ENCODE measurements at places on chromosomes 7 and 10.
A peak's percentile ranks its signal among the peaks of the same experiment; 100 is the strongest.

GRCh38 chr7:105768898-105769507, 107.4 kb downstream of the ATXN7L1 start:
- DNase-seq = peak; percentile 45

GRCh38 chr7:28960071-28960840, 2.1 kb upstream of the TRIL start:
- no peak for DNase-seq

DNA sequence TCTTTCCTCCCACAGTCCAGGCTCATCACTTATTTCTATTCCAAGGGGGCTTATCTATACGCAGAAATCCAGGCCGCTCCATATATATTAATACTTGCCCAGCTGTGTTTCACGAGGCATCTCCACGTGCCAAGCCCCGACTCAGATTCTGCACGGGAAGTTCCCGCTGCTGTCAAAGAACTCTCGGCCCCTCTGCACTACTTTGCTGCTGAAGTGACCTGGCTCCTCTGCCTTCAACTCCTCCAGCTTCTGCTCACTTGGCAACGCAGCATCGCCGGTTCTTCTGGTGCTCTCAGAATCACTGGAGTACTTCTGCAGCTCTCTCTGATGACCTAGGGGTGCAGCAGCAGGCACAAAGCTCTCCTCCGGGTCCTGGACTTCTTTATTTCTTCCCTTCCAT, 9.7 kb upstream of the CHST12 start:
- no peak for DNase-seq

GRCh38 chr10:30645340-30645827, 15.8 kb upstream of the LYZL2 start:
- DNase-seq = no peak

GRCh38 chr10:132142396-132143161, 44.2 kb upstream of the DPYSL4 start:
- no peak for DNase-seq

DNA sequence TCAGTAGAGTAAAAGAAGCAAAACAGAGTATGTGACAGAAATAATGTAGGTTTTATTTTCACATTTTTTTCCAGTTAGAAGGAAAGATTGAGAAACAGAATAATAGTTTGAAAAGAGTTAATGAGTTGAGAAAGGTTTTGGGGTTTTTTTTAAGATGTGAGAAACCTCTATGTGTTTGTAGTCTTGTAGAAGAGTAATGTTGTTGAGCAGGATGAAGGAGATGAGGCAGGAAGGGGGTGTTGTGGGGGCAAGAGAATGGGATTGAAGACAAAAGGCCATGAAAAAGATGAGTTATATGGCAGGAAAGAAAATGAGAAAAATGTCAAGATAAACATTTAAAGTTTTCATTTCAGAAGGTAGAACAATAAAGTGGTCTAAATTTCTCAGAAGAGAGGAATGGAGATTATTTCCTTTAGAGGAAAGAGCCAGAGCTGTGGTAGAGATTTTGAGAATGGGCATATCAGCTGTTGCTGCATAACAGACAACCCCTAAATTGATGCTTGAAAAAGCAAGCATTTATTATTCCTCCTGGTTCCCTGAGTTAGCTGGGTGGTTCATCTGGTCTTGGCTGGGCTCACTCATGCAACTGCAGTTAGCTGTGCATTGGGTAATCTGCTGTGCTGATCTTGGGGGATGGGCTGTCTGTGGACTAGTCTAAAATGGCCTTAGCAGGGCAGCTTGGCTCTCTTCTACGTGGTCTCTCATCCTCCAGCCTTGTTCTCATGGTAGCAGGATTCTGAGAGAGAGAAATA, 27.1 kb downstream of the PCGF5 start:
- no peak for DNase-seq

DNA sequence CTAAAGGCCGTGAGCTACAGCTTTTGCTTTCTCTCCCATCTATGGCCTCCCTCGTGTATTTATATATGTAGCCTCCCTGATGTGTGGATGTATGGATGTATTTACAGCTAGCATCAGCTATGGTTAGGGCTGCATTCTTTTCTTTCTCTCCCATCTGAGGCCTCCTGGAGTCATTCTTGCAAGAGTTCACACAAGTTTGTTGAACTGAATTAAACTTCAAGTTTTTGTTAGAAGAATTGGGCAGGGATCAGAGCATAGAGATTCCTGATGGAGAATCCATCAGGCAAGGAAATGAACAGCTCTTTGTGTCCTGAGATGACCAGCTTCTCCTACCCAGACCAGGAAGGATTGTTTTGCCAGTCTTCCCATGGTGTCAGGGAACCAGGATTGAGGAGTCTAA, 60.3 kb downstream of the AHCYL2 start:
- DNase-seq = no peak

DNA sequence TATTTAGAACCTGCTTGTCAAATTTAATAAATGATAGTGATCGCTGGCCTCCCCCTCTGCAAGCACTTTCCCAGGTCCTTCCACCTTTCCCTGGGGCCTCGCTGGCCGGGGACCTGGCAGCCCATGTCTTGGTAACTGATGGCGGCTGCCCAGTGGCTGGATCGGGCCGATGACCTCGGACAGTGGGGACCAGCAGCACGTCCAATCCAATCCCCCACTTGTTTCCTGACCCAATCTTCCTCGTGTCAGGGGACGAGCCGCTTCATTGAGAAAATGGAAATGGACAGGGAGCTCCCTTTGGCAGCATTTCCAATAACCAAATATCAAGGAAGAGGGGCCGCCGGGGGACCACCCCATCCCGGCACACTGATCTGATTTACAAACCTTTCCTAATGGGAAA, 17.2 kb downstream of the EBF3 start:
- DNase-seq = no peak

- no peak for DNase-seq
Observed at GRCh38 chr10:15227611-15228372, 59.3 kb upstream of the NMT2 start.

- no peak for DNase-seq
Observed at GRCh38 chr10:94042834-94043175, 49.1 kb downstream of the PLCE1 start.

- DNase-seq = no peak
Observed at GRCh38 chr7:80851896-80852476, 66.9 kb downstream of the SEMA3C start.

GRCh38 chr10:130857631-130858295, 453.8 kb downstream of the TCERG1L start:
- DNase-seq = no peak

- no peak for DNase-seq
Observed at GRCh38 chr7:149595541-149595940, 97.9 kb upstream of the ZNF746 start.

DNA sequence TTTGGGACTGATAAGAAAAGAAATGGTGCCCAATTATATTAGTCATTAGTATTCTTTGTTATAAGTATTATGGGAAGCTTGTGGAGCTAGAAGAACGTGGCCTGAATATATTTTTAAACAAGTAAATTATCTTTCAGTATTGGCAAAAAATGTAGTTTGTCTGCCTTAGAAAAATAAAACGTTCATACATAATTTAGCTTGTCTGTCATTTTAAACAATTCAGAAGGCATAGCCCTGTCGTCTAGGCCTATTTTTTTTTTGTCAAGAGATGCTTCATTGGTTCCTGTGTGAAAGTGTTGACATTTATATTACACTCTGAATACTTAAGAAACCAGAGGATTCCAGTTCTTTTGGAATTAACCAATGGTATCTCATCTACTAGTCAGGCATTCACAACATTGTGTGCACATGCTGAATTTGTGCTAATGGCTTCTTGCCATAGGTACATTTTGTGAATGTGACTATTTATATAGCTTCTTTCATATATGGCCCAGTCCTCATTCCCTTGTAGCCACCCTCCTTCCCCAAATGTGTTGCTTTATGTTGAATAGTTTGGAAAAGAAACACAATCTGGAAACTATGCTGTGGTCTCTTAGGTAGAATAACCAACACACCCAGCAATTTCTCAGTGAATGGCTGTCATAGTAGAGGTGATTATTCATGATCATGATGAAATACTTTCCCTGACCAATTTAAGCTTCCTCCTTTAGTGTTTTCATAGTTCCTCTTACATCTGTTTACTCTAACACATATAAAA, 435.8 kb downstream of the EXOC4 start:
- DNase-seq = no peak

DNA sequence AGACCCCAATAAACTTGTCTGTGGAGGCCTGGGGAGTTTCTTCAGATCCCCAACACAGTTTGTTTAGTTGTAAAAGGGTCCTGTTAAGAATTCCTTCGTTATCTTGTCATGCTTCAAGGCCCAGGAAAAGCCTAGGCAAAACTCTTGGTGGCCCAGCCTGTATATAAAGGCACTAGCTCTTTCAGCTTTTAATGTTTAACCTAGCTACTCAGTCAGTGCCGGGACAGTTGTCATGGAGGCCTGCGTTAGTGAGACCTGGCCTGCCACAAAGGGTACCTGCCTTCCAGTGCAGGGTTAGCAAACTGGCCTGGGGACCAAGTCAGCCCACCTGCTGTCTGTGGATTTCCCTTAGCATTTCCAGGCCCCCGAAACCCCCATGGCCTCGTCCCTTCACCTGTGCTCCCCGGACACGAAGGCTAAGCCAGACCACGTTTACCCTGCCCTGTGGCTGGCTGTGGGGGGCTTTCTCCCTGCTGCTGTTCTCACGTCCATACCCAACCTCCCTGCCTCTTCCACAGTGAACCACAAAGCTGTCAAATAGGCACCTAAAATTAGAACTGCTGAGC, 96.9 kb upstream of the PPP2R2D start:
- DNase-seq = no peak

DNA sequence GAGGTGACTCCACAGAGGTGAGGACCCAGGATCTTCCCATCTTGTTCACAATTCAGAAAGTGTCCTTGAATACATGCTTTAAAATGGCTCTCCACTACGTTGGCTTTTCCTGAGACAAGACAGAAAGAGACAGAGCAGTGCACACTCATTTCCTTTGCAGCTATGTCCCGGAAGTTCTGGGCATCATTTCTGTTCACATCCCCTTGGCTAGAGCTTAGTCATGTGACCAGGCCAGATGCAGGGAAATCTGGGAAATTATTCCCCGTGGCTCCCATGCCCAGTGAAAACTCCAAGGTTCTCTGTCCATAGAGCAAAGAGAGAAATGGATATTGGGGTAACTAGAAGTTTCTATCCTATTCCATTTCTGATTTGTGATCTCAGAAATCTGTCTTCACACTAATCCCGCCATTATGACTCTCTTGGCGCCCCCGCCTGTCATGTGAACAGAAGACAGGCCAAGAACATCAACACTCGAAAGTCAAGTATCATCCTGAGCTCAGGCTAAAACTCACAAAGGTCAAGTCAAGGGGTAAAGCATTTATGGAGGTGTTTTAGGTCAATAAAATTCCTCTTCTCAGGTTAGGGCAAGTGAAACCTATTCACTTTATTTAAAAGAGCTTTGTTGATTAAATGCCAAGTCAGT, 251.4 kb upstream of the HABP2 start:
- no peak for DNase-seq

DNA sequence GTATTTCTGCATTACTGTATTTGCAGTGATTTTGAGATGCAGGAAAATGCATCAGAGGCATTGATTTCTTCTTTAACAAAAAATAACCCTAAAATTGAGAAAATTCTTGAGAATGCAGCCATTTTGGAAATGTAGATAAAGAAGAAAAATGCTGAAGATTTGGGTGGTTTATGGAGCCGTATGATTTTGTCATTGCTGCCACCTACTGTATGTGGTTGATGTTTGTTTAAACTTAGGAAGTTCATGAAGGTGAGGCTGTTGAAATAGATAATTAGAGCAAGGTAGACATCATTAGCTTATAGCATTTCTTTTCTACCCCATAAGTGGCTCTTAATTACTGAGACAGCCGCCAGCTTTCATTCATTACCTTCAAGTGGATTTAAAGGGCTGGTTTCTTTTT, 92.1 kb upstream of the SAMD8 start:
- no peak for DNase-seq

GRCh38 chr7:116139807-116140206, 70.5 kb upstream of the TES start:
- no peak for DNase-seq

DNA sequence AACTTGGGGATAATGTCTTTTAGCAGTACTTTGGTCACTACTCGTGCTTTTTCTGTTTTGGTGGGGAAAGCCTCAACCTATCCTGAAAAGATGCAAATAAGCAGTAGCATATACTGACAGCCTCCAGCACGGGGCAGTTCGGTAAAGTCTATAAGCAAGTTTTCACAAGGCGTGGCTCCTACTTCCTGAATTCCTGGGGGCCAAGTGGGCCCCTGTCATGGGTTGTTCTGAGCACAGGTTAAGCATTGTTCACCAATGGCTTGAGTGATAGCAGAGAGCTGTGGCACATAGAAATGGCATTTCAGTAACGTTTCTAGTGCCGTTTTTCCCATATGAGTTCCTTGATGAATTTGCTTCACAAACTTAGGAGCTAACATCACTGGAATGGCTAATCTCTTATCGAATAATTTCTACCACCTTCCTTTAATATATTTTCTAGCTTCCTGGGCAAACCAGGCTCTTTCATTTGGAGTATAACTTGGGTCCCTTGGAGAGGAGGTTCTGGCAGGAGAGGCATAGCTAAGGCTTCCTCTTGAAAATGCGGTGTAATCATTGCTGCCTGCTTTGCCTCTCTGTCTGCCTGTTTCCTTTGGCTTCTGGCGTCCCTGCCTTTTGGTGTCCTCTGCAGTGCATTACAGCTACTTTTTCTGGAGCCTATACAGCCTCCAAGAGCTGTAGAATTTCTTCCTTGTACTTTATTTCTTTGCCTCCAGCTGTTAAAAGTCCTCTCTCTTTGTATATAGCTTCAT, 11.7 kb upstream of the ZNF239 start:
- DNase-seq = no peak

GRCh38 chr7:98364220-98364619, 36.7 kb downstream of the BAIAP2L1 start:
- no peak for DNase-seq

DNA sequence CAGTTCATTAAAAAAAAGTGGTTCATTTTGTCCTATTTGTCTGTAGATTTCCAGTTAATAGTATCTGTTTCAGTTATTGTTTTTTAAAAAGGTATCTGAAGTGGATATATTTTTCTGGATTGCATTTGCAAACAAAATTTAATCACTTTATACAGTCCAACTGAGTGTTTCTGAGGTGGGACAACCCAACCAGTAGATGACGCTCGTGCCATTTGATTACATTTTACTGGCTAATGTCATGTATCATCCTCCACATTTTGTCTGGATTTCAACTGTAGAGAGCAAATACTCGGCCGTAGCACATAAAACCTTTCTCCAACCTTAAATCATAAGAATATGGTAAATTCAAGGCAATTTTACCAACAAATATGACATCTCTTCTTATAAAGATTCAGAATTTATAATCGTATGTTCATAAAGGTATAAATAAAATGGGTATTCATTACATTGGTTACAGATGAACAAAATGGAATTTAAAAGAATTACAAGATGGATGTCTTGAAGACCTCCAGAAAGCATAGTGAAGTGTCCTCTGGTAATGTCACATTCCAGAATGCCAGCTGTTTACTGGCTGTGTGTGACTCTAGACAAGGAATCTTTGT, 789.0 kb downstream of the PHTF2 start:
- peak; percentile 16 for DNase-seq

DNA sequence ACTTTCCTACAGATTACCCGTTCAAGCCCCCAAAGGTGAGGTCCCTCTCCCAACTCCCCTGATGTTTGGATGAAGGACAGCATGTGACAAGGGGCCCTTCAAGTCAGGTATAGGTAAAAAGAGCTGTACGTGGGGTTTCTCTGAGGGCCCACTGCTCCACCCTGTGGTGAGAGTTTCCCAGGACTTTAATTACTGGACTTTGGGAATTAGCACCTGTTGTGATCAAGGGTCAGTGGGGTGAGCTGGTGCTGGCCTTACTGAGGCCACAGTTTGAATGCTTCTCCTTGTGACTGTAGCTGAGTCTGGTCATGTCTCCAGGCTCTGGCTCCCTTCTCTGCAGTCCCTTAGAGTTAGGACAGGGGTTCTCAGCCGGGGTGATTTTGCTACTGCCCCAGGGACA, 16.8 kb downstream of the UBE2D4 start:
- no peak for DNase-seq
